HS-27A (cell line): ENCODE measurements at places on chromosomes 4 and X.

- no peak for DNase-seq
Observed at GRCh38 chr4:24793219-24794005, 2.0 kb upstream of the SOD3 start.

- no peak for DNase-seq
Observed at GRCh38 chr4:62591756-62592155, 1391.6 kb downstream of the ADGRL3 start.

DNA sequence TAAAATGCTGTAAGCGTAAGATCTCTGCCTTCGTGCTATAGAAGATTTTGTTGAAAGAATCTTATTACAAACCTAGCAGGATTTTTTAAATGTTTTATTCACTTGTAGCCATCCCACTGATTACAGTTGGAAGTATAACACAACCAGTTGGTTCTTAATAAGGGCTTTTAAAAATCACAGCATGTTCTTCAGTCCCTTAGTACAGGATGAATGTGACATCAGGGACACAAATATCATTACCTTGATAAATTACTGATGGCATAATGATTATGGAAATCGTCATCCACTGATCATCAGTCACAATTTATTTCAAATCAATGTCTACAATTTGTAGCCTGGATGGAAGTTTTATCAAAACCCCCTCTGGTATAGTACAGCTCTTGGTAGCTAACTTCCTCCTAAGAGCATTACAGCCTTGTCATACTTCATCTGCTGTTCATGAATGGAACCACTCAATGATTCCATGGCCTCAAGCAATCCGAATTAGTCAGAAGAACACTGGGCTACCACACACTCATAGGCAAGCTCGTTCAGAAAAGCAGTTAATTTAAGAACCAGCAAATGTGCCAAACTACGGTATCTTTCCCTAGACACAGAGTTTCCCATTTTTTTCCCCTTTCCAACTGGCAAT is 389.2 kb upstream of the TENM3 start:
- DNase-seq: no peak

DNA sequence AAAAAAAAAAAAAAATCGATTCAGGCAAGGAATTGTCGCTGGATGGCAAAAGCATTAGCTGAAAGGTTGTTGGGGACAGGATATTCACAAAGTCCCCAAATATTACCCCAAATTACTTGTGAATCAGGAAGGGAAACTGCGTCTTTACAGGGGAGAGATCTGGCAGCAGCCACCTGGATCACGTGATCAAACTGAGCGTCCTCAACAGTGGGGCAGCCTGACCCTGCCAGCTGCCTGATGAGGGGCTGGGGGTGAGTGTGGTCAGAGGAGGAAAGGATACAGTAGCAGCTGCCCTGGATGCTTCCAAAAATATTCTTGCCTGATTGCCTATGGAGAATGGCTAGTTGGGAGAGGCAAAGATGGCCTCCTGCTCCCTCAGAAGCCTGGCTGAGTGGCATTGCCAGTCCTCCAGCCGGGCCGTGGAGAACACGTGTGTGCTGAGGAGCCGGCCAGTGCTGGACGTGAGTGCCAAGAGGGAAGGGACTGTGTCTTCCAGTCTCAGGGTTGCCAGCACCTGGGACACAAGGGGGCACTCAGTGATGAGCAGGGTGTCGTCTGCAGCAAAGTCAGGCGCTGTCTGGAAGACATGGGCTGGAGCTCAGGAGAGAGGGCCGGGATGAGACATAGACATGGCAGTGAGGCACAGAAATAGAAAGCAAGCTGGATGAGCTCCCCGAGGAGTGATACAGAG is 3.0 kb upstream of the LAGE3 start:
- DNase-seq: no peak

- no peak for DNase-seq
Observed at GRCh38 chr4:154049457-154050181, 260.7 kb upstream of the SFRP2 start.

DNA sequence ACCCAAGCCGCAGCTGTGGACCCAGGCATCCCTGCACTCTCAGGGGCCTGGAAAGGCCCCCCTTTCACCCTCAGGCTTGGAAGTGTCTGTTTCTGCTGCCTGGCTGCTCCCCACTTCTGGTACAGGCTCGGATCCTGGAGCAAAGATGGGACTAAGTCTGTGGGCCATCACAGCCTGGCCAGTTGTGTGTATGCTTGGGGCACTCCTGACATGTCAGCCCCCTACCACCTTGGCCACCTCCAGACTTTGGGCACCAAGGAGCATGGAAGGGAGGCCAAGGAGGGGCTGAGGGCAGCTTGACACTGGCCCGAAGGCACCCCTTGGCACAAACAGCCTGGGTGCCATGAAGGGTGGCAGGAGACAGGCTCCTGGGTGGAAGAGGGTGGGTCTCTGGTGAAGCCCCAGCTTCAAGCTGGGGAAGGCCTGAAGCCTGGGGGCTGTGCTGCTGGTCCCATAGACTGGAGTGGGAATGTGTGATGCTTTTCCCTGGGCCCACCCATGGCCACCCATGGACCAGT is 799.4 kb upstream of the AGA start:
- no peak for DNase-seq

DNA sequence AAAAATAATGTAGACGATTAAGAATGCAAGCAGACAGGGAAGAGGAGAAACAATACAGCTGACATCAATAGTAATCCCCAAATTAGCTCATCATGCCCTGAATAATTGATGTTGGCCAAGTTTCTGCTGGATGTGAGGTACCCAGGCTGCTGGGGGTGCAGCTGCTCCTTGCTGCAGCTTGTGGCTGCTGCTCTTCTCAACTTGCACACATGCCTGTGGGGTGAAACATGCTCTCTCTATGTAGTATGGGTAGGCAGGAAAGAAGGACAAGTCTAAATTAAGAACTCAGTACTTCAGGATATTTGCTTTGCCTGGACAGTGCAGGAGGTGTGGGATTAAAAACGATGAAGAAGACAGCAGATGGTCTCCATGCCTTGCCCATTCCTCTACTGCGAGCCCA is 16.7 kb downstream of the EDA2R start:
- no peak for DNase-seq

DNA sequence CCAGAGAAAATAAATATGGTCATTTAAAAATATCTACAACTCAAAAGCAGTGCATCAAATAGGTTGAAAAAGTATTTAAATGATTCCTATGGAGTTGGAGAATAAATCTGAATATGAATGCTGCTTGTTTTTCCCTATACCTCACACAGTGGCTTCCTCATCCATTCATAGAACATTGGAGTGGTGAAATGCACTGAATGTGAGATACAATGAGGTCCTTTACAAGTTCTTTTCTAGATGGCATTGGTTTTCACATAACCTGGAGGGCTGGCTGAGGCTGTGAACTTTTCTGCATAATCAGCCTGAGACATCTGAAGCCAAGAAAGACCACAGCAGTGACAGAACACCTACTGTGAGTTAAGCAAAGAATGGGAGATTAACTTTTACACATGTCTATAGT is 279.1 kb upstream of the NRK start:
- DNase-seq: no peak

- no peak for DNase-seq
Observed at GRCh38 chr4:183783991-183784553, 121.0 kb upstream of the STOX2 start.

DNA sequence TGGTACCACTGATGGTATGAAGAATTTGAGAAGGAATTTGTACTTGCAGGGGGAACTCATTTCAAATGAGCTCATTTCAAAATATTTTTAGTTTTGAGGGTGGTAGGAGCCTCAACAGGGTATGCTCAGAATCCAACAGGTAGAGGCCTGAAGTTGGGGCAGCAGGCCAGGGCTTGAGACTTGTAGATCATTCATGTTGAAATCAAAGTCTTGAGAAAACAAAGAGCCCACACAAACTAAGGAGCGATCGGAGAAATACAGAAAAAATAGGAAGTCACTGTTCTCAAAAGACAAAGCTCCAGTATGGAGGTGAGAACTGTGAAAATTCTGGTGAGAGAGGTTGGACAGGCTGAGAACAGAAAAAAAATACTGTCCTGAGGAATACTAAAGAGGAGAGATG is 979 bp upstream of the SLC9A6 start:
- DNase-seq: no peak

DNA sequence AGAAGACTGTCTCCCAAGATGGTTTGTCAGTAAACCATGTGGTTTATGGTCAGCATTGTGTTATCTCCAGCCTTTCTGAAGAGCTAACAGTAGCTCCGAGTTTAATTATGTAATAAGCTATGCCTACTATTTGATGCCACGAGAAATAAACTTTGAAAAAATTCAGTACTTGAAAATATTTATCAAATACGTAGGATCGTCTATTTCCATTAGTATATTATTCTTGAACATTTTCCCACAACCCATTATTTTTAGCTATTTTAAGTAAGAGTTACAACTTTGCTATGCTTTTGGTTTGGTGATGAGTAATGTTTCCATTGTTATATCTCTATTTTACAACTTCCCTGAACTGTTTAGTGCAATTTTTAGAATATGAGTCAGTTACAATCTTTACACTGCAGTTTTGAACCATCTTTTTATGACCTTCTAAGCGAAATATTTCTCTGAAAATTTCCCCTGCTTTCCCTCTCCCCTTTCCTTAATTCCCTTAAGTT is 44.5 kb upstream of the TRIM2 start:
- no peak for DNase-seq

- no peak for DNase-seq
Observed at GRCh38 chrX:49205443-49205842, 5.5 kb upstream of the SYP start.

GRCh38 chrX:38178396-38178795 is 42.3 kb downstream of the SRPX start:
- DNase-seq: no peak

- DNase-seq: no peak
Observed at GRCh38 chr4:3655963-3656362, 110.2 kb upstream of the ADRA2C start.

- DNase-seq: no peak
Observed at GRCh38 chr4:178316211-178316610, 874.0 kb upstream of the AGA start.

DNA sequence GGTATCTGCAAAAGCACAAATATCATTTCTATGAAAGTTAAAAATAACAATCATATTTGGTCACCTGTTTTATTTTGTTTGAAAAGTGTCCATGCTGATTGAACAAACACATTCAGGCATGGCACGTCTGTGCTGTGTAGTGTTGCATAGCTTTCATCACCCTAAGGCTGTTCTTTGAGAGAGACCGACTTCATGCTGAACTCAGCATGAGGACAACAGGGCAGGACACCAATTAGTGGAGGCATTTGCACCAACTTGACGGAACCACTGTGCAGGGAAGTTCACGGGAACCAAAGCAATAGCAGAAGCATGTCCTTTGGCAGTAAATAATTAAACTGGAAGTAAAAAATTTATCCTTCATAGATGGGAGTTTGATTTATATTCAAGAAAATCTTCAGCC is 158.4 kb upstream of the SLC7A11 start:
- no peak for DNase-seq

- no peak for DNase-seq
Observed at GRCh38 chrX:41384051-41384705, 50.2 kb downstream of the DDX3X start.

GRCh38 chrX:40174854-40175510 is 77.2 kb upstream of the BCOR start:
- no peak for DNase-seq

DNA sequence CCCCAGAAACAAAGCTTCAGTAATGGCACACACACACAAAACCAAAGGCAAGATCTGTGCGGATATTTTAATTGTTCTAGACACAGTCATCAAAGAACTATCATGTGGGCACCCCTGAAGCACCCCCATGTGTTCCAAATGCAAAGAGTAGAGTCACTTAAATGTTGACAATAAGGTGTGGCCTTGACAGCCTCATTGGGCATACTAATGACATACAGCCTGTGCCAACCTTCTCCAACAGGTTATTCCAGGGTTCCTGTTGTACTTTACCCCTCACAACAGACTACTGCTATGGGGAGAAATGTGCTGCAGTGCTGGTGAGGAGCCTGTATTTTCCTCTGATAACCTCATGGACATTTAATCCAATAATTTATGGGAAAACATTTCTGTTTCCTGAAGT is 29.8 kb upstream of the CT47C1 start:
- no peak for DNase-seq

GRCh38 chr4:187289371-187289770 is 565.7 kb upstream of the FAT1 start:
- DNase-seq: no peak

- DNase-seq: no peak
Observed at GRCh38 chr4:5796976-5797375, 86.0 kb downstream of the EVC start.

DNA sequence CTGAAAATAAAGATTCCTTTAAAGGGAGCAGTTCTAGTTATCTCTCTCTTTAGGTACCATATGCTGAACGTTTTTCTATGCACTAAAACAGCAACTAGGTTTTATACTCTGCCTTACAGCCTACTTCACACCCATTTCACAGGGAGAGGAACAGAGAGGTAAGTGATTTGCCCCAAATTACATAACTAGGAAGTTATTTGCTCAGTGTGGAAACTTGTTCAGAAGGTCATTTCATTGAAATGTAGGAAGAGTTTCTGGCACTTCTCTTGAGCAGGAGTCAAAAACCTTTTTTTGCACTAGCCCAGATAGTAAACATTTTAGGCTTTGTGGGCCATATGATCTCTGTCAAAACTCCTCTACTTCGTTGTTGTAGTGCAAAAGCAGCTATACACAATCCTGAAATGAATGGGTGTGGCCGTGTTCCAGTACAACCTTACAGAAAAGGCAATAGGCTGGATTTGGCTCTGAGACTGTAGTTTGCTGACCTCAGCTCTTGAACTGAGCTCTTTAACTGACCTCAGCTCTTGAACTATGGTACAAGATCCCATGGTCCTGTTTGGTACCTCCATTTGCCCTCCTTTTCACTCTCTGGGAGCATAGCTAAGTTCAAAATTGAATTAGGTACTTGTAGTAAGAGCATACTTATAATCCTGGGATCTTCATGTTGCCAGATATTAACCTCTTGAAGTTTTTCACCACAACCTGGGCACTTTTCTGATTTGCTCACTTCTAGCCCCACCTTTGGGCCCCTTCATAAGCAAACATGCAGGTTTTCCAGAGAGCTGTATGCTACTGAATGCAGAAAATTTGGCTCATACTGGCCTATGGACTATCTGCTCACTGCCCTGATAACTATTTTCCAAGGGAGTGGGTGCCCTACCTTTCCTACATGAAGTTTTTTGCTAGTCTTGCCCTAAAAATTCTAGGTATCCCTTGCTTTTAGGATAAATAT is 53.3 kb downstream of the AR start:
- DNase-seq: no peak

- no peak for DNase-seq
Observed at GRCh38 chr4:6923507-6923906, 13.9 kb downstream of the TBC1D14 start.

GRCh38 chr4:97953171-97953941 is 189.9 kb downstream of the STPG2 start:
- no peak for DNase-seq

DNA sequence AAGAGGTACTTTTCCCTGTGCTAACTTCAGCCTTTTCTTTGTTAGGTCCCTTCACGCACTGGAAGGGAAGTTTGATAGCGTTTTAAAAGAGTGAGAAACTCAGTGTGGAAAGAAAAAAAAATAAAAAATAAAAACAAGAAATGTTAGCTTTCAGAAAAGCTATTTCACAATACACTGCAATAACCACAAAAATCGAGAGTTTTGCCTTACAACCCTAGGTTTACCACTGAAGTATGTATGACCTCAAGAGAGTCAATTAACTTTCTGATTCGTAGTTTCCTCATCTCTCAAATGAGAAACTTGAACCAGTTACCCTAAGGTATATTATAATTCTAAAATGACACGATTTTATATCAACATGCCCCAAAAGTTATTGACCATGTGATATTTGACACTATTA is 93.9 kb upstream of the JADE1 start:
- DNase-seq: no peak

- DNase-seq: no peak
Observed at GRCh38 chr4:144291164-144291563, 150.6 kb upstream of the GYPA start.
